ENCODE measurements at places on chromosomes 3 and 15.

- DNase-seq, result no peak
These were observed 4.6 kb downstream of the TMEM108 start for GRCh38 chr3:133042778-133043177.

- DNase-seq, result no peak
These were observed 218.0 kb upstream of the ROBO1 start for GRCh38 chr3:79985816-79986215.

- DNase-seq, result no peak
These were observed 134.9 kb downstream of the CACNA2D3 start for GRCh38 chr3:54257125-54257720.

DNA sequence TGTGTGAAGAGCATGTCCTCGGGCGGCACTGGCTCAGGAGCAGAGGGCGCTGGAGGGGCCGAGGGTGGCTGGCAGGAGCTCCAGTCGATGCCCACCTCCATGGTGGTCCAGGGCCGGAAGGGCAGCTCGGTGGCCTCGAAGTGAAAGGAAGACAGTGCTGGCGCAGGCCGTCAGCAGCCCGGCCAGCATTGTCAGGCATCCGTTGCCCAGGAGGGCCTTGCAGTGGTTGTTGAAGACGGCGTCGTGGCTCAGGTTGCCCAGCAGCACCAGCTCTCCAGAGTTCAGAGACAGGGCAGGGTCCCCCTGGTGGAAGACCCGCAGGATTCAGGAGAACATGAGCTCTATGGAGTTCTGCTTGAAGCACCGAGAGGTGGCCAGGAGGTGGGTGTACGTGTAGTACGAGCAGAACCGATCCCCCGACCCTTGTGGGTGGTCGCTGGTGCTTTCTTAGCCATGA, 16.5 kb upstream of the SIAH2 start:
- peak; percentile 23 for DNase-seq

All from NCI-H82 (cell line).